ENCODE measurements at places on chromosomes 6 and 20. TPM values are rescaled to one million over a fixed set of nuclear protein-coding genes. Genes with fewer than 3 reads are reported as not detected.
A peak's percentile ranks its signal among the peaks of the same experiment; 100 is the strongest.

OR2H2 gene
- polyA plus RNA-seq = not detected

DNA sequence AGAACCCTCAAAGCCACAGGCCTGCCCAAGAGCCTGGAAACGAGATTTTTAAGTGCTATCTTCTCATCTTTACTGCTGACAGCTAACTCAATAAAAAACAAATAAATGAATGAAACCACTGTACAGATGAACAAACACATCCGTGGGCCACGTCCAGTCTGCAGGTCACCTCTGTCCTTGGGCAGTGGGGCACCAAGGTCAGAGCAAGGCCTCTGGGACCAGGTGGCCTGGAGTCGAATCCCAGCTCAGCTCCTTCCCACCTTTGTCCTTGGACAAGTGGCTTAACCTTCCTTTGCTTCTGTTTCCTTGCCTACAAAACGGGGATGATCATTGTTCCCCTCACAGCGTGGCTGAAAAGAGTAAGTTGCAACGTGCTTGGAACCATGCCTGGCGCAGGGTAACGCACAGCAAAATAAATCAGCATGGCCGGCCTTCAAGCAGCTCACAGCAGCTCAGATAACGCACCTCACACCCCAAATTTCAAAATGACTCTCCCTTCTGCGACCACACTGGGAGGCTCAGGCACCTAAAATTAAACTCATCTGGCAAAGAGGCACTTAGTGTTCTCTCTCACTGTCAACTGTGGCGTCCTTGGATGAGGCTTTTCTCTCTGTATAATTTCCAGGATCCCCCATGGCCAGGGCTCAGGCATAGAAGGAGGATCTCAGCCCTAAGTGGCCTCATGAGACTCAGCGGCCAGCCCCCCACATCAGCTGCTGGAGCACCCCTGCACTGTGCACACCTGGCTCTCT is 35.7 kb downstream of the RRBP1 start:
- peak; percentile 34 for DNase-seq

- no peak for DNase-seq
Measured at GRCh38 chr6:54847799-54848597, 1.4 kb downstream of the FAM83B start.

- no peak for DNase-seq
Measured at GRCh38 chr6:170553534-170554012, 466 bp upstream of the PSMB1 start.

DNA sequence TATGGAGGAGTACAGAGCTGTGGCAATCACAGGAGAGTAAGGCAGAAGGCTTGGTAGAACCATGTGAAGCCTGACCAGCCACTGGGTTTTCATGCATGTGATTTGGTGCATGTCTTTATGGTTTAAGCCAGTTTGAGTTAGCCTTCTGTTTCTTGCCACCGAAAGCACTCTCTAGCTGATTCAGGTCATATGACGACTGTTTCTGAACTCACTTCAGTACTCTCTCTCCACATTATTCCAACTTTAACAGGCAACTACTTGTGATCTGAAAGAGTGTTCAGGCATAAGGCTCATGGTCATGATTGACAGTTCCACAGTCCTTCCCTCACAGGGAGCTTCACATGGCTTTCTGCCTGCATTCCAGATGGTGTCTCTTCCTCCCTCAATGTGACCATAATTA is 63.3 kb upstream of the TAB2 start:
- DNase-seq = no peak

GRCh38 chr6:138580040-138580439 is 80.7 kb upstream of the NHSL1 start:
- DNase-seq = no peak

Data from psoas muscle (tissue), 8 donors.